ENCODE measurements at places on chromosomes 11 and 22.

DNA sequence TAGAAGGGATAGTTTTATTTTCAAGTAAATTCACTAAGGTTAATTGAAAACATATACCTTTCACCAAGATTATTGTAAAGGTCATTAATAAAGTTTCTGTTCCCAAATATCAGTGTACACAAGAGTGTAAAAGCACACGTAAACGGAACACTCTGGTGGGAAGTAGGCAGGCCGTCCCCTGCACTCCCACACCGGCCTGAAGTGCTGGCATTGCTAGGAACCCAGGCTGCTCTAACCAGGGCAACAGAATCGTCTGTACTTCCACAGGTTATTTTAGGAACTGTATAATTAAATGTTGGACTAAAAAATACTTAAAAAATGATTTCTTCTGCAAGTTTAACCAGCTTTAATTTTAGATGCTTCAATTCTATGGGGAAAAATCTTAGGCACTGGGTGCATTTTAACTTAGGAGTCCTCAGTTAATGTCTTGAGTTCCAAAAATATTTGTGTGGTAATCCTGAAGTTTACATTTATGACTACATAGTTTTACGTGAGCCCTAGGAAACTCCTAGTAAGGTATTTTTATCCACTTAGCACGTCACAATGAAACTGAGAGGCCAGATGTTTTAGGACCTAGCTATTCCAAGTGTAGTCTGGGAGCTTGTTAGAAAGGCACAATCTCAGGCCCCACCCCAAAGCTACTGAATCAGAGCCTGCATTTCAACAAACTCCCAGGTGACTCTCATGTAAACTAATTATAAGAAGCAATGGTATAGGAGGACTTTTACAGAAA is 31.2 kb downstream of the KMT5B start:
- no peak for DNase-seq

DNA sequence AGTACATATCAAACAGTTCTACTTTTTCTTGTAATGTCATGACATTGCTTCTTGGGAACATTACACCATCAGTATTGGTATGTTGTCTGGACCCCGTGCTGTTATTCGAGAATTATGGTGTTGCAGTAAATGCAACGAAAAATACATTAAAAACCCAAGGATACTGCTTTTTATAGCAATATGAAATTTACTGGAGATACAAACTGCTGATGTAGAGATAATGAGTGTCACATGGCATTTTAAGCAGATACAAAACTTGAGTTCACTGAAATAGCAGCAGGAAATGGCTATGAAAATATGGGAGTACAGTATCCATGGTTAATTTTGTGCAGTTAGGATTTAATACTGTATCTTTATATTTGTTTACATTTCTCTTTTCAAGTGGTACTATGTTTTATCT is 7.4 kb upstream of the CARD16 start:
- DNase-seq = no peak

GRCh38 chr11:61087426-61088119 is 14.7 kb upstream of the CD5 start:
- no peak for DNase-seq

DNA sequence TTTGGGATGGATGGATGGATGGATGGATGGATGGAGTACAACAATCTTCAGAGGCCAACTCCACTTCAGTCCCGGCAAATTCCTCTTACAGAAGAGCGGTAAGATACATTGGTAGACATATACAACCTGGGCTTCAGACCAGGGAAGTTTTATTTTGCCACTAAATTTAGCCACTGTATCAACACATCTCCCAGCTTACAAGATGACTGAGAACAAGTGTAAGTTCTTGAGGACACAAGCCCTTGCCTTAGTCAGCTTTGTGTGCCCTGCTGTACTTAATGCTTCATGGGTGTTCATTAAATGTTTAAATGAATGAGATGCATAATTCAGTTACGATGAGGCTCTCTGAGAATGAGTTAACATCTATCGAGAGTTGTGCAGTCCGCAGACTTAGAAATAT is 127.7 kb downstream of the COMMD9 start:
- DNase-seq = no peak

- no peak for DNase-seq
Measured at GRCh38 chr22:29744902-29745301, 21.9 kb downstream of the ZMAT5 start.

- DNase-seq = no peak
Measured at GRCh38 chr11:19242179-19242932, 1.6 kb upstream of the E2F8 start.

- no peak for DNase-seq
Measured at GRCh38 chr11:38456371-38456770, 1858.3 kb upstream of the RAG2 start.

DNA sequence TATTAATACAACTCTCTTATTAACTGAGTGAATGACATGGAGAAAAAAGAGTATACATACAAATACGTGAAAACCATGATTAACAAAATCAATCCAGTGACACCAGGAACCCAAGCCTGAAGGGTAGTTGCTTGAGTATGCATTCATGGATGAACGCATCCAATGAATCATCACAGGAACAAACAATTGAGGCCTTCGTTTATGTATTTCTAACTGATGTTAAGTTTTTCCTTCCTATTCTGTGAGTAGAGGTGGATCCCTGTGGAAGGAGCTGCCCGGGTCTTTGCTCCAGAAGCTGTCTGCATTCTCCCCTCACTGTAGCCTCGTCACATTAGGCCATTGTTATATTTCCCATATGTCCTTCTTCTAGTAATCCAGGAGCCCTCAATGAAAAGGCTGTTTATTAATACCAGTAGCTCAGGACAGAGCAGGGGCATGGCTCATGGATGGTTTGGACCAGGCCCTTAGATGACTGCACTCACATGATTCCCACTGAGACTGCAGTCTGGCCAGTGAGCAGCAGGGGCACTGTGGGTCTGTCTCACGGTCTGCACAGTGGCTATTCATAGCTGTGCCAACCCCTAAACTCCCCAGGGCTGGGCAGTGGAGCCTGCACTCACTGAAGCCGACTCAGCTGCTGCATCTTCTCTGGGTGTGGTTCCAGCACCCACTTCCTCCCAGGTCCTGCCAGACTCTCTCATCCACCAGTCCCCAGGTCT is 128.1 kb upstream of the TOP3B start:
- DNase-seq = peak; percentile 5

- DNase-seq = no peak
Measured at GRCh38 chr22:20256551-20257211, 11.4 kb downstream of the RTN4R start.

DNA sequence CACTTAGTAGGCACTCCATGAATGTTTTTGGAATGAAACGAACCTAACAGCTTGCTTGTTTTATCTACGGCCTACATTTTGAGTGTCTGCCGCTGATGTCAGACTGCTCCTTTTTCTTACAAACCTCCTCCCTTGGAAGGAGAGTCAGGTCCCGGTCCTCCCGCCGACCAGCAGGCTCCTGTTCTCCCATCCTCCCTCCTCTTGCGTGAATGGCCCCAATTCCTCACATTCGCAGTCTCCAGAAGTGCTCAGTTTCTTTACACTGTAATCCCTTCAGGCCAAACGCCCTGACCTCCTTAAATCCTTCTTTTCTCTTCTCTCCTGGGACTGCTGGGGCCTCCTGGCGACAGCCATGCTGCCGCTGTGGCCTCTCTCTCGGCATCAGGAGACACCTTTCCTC is 82.6 kb upstream of the CSNK2A3 start:
- no peak for DNase-seq

GRCh38 chr11:64450168-64450560 is 91.2 kb downstream of the RPS6KA4 start:
- DNase-seq = no peak

GRCh38 chr11:35714882-35715627 is 52.5 kb downstream of the TRIM44 start:
- DNase-seq = no peak

DNA sequence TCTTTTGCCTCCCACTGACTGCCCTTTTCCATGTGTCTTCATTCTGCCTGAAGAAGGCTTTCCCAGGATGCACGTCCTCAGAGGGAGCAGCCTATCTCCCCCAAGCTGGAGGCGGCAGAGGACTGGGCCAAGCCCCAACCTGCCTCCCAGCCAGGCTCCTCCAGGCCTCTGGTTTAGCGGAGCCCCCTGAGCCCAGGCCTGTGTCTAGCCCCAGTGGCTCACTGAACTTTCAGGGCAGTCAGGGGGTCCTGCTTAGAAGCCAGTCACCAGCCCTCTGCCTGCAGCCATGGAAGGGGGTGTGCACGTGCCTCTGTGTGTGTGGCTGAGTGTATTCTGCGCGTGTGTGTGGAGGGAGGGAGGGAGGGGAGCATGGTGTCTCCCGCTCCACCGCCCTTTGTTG is 10.4 kb upstream of the GRK2 start:
- no peak for DNase-seq

DNA sequence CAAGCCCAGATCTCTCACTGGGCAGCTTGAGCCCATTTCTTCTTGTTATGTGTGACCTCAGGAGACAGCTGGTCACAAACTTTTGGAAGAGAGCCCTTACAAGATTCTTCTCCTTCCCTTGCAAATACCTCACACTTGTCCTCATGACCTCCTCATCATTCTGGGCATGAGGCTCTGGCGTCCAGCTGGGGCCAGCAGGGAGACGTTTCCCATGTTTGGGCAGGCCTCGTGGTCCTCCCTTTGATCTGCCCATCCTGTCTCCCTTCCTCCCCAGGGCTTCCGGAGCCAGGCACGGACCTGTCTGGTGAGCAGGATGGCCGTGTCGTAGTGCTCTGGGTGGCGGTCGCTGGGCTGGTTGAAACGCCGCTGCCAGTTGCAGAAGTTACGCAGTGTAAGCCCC is 9.7 kb downstream of the ADAMTS8 start:
- DNase-seq = no peak

GRCh38 chr22:34847072-34847471 is 218.9 kb upstream of the ISX start:
- no peak for DNase-seq

- no peak for DNase-seq
Measured at GRCh38 chr11:118531597-118532084, 649 bp downstream of the TMEM25 start.

GRCh38 chr22:24390576-24390975 is 36.8 kb upstream of the ADORA2A start:
- no peak for DNase-seq

- DNase-seq = no peak
Measured at GRCh38 chr11:96713301-96713700, 323.5 kb downstream of the JRKL start.

DNA sequence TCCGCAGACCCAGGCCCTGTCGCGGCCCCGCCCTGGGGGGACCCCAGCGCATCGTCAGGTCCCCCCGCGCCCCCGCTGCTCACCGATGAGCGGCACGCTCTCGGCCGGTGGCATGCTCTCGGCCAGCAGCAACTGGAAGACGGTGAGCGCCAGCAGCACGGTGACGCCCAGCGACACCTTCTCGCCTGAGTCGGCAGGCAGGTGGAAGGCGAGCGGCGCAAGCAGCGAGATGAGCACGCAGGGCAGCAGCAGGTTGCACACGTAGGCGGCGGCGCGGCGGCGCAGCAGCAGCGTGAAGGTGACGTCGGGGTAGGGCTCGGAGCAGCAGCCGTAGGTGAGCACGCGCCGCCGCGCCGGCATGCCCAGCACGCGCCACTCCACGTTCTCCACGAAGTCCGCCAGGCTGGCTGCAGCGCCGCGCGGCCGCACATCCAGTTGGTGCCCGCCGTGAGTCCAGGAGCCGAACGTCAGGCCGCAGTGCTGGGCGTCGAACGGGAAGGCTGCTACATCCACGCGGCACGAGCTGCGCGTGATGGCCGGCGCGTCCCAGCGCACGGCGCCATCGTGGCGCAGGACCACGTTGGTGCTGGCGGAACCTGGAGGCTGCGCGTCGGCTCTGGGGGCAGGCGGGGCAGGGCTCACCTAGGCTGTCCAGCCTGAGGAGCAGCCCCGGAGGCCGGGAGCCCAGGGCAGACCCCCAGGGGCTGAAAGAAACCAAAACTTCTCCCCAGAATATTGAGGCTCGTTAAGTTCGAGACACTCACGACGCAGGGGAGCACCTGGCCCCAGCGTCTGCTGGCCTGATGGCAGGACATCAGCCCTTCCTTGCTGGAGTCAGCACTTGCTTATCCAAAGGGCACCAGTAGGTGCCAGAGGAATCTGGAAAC is 3.8 kb downstream of the CHRNA10 start:
- no peak for DNase-seq

GRCh38 chr11:35223371-35223796 is 84.4 kb downstream of the CD44 start:
- no peak for DNase-seq

DNA sequence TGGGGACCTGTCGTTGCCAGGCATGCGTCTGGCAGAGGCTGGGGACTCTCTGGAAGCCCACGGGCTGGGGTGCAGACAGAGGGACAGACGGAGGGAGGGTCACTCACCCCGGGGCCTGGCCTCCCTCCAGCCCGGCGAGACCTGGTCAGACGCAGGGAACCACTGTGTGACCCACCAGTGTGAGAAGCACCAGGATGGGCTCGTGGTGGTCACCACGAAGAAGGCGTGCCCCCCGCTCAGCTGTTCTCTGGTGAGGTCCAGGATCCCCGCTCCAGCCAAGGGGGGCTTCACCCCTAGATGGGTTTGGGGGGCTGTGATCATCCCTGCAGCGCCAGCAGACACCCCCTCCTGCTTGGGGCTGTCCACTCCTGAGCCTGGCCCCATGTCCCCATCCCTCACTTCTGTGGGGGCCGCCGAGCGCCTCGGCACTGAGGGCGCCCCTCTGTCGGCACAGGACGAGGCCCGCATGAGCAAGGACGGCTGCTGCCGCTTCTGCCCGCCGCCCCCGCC is 23.6 kb upstream of the MUC5B start:
- no peak for DNase-seq

DNA sequence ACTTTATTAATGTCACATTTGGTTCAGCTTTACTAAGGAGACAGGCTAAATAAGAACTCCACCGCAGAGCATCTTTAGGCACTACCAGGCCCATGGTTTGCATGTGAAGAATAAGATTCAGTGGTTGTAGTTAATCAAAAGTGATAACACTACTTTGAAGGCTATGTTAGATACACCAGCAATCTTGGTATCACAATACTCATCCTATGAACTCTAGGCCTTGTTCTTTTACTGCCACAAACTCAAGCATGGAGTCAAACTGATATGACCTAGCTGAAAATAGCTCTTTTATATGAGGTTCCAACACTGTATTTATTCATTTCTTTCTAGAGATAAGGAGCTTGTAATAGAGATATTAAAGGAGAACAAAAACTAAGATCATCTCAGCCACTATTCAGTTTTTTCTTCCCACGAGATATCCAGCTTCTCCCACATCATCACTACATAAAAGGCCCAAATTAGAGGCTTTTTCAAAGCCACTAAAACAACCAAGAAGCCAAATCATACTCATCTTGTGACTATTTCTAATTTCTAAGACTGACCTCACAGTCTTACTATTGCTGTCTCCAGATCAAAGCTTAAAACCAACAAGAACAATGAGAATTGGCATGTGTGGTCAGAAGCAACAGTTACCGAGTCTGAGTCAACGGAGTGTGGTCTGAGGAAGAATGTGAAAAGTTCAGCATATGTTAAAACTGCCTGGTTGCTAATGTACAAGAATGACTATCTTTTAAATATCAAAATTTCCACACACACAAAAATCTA is 25.1 kb upstream of the GUCY1A2 start:
- DNase-seq = peak; percentile 2

- no peak for DNase-seq
Measured at GRCh38 chr11:89495951-89496350, 4.8 kb upstream of the NOX4 start.

GRCh38 chr11:10606536-10607208 is 38.2 kb upstream of the LYVE1 start:
- peak; percentile 38 for DNase-seq

- no peak for DNase-seq
Measured at GRCh38 chr22:34620832-34621231, 445.1 kb upstream of the ISX start.

All from NK-92 treated with Interleukin-12 subunit alpha and Interleukin-12 subunit beta, amount 100 ng/mL, for 24 hours (cell line).